Thyroid gland (tissue), 4 donors: ENCODE measurements at places on chromosomes 1 and 21.
A peak's percentile ranks its signal among the peaks of the same experiment; 100 is the strongest.

GRCh38 chr21:17393413-17393812, 119.4 kb upstream of the CXADR start:
- H3K27me3 ChIP-seq = no peaks in the 10 kb centered on the region
- no peaks in the 10 kb centered on the region for H3K36me3 ChIP-seq
- no peak for DNase-seq
- H3K4me1 ChIP-seq = no peaks in the 10 kb centered on the region
- H3K4me3 ChIP-seq = no peak overlapping the region
- no peak overlapping the region for H3K27ac ChIP-seq

GRCh38 chr1:214377886-214378285, 96.9 kb downstream of the SMYD2 start:
- no peaks in the 10 kb centered on the region for H3K4me1 ChIP-seq
- no peak overlapping the region for H3K4me3 ChIP-seq
- no peak overlapping the region for H3K27ac ChIP-seq
- no peak for DNase-seq
- no peaks in the 10 kb centered on the region for H3K27me3 ChIP-seq
- H3K36me3 ChIP-seq = no peaks in the 10 kb centered on the region

DNA sequence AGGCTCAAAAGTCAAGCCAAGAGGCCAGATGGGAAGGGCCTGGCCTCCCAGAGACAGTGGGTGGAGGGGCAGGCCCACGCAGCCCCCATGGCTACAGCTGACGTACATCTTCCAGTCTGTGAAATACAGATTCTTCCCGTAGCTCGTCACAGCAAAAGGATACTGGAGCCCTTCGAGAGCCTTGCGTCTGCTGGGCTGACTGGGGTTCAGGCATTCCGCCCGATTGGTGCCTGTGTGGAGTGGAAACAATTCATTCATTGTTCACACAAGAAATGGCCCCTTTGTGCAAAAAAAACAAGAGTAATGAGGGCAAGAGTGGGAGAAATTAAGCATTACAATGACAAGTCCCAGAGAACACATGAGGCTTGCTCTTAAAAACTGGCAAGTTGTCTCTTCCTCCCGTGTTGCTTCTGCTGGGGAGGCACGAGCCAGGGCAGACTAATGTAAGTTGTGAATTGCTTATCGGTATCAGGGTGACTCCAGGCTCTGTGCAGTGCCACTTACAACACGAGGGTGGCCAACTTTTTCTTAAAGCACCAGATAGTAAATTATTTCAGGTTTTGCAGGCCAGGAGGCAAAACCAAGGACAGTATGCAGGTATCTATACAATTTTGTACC, 85.1 kb downstream of the NID1 start:
- H3K4me1 ChIP-seq = no peaks in the 10 kb centered on the region
- DNase-seq = peak; percentile 20
- no peak overlapping the region for H3K27ac ChIP-seq
- H3K36me3 ChIP-seq = peaks cover 21% of the 10 kb centered on the region

DNA sequence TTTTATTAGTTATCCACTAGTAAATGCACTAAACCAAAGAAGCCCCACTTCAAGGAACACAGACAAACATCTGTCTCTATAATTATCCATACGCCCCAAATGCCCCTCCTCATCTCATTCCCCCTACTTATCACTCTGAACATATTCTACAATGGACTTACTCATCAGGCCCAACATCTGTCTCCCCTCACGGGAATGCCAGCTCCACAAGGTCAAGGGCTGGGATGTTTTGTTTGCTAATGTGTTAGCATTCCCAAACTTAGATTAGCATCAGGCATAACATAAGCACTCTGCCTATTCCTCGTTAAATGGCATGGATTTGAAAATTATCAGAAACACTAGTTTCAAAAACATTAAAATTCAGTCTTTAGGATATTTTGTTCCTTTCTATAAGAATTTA, 279.5 kb downstream of the DSCAM start:
- H3K4me1 ChIP-seq = no peaks in the 10 kb centered on the region
- H3K27ac ChIP-seq = no peak overlapping the region
- H3K27me3 ChIP-seq = no peaks in the 10 kb centered on the region
- DNase-seq = no peak

DNA sequence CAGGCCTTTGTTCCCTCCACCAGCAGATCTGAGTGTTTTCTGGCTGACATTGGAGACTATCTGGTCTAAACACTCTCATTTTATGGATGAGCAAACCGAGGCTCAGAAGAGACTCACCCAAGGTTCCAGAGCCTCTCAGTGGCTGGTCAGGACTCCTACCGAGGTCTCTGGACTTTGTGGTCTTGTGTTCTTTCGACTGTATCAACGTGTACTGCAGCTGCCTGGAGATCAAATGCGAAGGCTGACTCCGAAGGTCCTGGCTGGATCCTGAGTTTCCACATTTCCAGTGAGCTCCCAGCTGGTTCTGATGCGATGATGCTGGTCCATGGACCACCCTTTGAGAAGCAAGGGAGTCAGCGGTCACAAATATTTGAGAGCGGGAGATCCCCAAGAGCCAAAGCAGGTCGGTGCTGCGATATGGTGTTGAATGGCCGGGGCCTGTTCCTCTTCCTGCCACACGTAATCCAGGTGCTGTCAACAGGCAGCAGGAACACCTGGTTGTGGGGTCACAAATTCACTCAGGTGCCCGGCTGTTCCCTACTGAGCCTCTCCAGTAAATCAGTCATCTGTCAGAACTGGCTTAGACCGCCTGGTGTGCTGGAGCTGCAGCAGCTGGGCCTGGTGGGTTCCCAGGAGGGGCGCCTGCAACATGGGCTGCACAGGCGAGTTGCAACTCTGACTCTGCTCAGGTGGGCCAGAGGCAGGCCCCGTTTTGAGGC, 94.8 kb upstream of the USP24 start:
- no peaks in the 10 kb centered on the region for H3K36me3 ChIP-seq
- no peak overlapping the region for H3K4me3 ChIP-seq
- no peak overlapping the region for H3K27ac ChIP-seq
- H3K4me1 ChIP-seq = no peaks in the 10 kb centered on the region
- no peaks in the 10 kb centered on the region for H3K27me3 ChIP-seq

DNA sequence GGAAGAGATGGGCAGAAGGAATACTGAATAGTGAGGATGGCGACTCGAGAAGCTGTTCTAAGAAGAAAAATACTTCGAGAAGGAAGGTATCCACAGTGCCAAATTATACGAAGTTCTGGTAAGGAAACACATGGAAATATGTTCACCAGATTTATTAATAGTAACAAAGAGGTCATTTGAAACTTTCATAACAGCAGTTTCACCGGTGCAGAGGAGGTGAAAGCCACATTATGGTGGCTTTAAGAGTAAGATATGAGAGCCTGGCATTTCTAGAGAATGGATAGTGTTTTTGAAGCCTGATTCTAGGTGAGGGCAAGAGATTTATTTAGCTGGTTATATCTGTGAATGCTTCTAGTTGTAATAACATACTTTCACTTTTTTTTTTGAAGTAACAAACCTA, 56.2 kb downstream of the DPYD start:
- no peaks in the 10 kb centered on the region for H3K27me3 ChIP-seq
- DNase-seq = no peak
- H3K36me3 ChIP-seq = no peaks in the 10 kb centered on the region

GRCh38 chr1:178518894-178519293, 6.0 kb downstream of the TEX35 start:
- no peaks in the 10 kb centered on the region for H3K4me1 ChIP-seq
- H3K27ac ChIP-seq = no peak overlapping the region
- H3K4me3 ChIP-seq = no peak overlapping the region
- H3K27me3 ChIP-seq = no peaks in the 10 kb centered on the region
- no peaks in the 10 kb centered on the region for H3K36me3 ChIP-seq
- no peak for DNase-seq

- no peak overlapping the region for H3K4me3 ChIP-seq
- peak overlapping the region; percentile 36 for H3K27ac ChIP-seq
- H3K36me3 ChIP-seq = no peaks in the 10 kb centered on the region
- peak; percentile 67 for DNase-seq
- H3K4me1 ChIP-seq = peaks cover 33% of the 10 kb centered on the region
Measured at GRCh38 chr1:164659621-164660411, 100.8 kb downstream of the PBX1 start.

- peaks cover 40% of the 10 kb centered on the region for H3K4me1 ChIP-seq
- no peak for DNase-seq
- no peaks in the 10 kb centered on the region for H3K36me3 ChIP-seq
- H3K27ac ChIP-seq = no peak overlapping the region
- H3K27me3 ChIP-seq = peaks cover 82% of the 10 kb centered on the region
Measured at GRCh38 chr1:63320022-63320721, 2.2 kb upstream of the FOXD3 start.
